GM04503 (cell line): ENCODE measurements at places on chromosomes 13 and 19.

DNA sequence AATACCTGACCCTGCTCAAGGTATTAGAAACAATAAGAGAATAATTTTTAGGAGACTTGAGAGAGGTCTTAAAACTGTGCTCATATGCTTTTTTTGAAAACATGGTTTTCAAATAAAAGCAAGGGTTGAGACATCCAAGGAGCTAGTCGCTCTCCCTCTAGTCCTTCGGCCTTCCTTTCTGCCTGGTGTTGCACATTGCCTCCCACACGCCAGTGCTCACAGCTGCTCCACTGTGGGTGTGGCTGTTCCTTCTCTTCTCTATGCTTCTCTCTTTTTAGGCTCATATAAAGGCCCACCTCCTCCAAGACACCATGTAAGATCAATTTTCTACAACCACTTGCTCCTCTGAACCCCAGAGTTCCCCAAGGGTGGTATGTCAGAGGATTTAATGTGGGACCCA, 352.6 kb downstream of the ENOX1 start:
- no peak for DNase-seq

DNA sequence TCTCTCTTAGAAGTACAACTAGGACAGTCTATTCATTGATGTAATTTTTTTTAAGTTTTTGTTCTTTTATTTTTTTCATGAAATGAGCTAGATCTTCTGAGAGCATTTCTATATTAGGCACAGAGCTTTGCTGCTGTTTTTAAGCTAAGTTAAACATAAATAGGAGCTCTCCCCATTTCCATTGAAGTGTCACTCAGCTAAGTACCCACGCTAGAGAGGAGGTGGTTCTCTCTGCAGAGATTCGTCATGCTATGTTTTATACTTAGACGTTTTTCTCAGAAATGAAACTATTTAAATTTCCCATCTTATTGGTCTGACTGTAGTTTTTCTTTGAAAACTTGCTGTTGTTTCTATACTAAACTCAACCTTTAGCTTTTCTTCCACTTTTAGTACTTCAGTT, 271.5 kb downstream of the PCDH9 start:
- no peak for DNase-seq

DNA sequence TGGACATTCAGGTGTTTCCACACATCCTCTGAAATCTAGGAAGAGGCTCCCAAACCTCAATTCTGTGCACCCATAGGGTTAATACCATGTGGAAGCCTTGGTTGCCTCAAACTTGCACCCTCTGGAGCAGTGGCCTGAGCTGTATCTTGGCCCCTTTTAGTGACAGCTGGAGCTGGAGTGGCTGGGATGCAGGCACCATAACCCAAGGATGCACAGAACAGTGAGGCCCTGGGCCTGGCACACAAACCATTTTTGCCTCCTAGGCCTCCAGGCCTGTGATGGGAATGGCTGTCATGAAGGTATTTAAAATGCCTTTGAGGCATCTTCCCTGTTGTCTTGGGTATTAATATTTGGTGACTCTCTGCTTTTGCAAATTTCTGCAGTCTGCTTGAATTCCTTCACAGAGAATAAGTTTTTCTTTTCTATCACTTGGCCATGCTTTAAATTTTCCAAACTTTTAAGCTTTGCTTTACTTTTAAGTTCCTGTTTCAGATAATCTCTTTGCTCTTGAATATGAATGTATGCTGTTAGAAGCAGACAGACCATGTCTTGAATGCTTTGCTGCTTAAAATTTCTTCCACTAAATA, 1594.5 kb upstream of the PCDH20 start:
- no peak for DNase-seq

DNA sequence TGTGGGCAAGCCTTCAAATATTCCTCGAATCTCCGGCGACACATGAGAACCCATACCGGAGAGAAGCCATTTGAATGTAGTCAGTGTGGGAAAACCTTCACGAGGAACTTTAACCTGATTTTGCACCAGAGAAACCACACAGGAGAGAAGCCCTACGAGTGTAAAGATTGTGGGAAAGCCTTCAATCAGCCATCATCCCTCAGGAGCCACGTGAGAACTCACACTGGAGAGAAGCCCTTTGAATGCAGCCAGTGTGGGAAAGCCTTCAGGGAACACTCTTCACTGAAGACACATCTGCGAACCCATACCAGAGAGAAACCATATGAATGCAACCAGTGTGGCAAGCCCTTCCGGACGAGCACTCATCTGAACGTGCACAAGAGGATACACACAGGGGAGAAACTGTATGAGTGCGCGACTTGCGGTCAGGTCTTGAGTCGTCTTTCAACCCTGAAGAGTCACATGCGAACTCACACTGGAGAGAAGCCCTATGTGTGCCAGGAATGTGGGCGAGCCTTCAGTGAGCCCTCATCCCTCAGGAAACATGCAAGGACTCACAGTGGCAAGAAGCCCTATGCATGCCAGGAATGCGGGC, 28.8 kb downstream of the ZNF333 start:
- no peak for DNase-seq

DNA sequence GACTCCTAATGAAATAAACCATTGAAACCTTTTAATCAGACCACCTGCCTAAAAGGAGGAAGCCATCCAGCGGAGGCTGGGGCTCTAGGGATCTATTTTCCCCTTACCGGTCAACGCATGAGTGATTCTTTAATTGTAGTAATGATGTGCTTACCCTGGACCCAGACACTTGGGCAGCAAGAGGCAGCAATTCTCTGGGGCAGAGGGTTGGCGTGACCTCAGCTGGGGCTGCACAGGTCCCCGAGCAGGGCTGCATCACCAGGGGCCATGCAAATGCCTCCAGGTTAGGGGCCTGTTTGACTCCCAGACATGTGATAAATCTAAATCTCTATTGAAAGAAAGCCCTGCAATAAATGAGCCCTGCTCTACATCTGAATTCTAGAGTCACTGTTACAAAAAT, 194.2 kb upstream of the TSHZ3 start:
- DNase-seq = no peak

- peak; percentile 50 for DNase-seq
These were observed 64.0 kb upstream of the TNFRSF19 start for GRCh38 chr13:23506071-23506806.

DNA sequence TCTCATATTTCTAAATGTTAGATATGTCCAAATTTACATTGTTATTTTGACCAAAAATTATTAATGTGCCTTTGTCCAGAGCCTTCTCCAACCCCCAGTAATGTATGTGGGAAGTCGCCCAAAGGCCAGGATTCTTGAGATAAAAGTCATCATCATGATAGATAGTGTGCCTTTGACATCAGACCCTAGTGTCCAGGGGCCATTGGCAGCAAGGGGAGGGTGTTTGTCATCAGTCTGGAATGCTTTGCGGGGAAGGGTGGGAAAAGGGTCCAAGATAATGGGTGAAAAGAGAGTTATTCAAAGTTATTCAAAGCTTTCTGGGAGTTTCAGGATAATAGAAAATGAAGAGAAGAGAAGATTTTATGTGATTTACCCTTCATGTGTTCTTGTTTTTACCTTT, 909.5 kb upstream of the GPC6 start:
- DNase-seq = no peak

- DNase-seq = no peak
These were observed 3.8 kb downstream of the RNF126 start for GRCh38 chr19:658916-659839.

DNA sequence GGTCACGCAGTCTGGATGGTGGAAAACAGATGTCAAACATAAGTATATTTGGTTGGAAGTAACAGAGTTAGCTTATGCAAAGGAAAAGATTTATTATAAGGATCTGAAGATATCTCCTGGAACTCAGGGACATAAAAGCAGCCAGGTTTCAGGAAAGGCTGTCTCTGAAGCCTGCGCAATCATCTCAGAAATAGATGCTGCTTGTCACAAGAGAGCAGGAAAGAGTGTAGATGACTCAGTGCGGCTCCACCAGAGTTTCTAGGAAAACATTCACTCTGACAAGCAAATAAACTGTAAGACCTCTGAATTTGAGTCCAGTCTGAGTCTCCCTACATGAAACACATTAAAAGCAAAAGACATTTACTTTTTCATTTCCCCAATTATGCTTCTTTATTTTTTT, 220.4 kb upstream of the HTR2A start:
- peak; percentile 34 for DNase-seq

DNA sequence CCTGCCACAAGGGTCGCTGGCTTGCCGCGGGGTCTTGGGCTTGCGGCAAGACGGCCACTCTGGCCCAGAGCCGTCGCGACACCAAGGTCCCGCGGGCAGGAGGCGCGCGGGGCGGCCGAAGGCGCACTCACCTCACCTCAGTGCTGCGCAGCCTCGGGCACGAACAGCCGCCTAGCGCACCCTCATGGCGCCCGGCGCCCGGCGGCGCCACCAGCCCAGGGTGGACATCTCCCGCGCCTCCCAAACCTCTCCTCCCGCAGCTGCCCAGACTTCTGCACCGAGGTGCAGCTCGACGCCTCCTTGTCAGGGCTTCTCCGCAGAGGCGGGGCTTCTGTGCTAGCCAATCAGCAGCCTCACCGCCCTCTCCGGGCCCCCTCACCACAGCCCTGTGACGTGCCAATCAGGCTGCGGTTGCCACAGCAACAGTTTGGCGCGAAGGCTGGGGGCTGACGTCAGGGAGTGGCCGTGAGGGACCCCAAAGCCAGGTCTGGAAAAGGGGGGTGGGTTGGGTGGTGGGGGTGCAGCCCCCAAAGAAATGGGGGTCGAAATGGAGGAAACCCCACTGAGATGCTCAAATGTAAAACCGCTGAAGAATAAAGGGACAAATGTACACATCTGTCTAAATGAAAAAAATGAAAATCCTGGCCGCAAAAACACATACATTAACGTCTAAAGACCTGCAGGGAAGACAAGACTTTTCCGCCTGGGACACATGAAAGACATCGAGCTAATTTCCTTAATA, at the start of the genes PEG3 and ZIM2:
Gene PEG3, minus strand, starts transcription at position 276 of the 742 bp plus-strand sequence. CDS start 16,071 bp downstream, outside the sequence.
Gene ZIM2, minus strand, starts transcription at position 276 of the 742 bp plus-strand sequence. CDS start 16,449 bp downstream, outside the sequence.
- no peak for DNase-seq

GRCh38 chr13:78540058-78540457, 63.3 kb downstream of the POU4F1 start:
- DNase-seq = no peak

DNA sequence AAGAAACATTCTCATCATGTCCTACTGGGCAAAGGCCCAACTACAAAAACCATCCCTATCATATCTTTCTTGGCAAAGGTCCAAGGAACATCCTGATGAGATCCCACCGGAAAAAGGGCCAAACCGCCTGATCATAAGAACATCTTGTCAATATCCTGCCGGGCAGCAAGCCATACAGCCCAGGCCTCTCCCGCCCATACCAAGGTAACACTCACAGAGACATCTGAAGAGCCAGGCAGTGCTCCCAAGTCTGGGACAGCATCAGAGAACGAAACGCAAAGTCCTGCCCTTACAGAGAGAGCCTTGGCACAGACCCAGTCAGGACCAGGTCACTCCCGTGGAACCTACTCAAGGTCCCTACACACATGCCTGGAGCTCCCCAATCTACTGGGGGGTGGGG, 18.5 kb upstream of the ZNF331 start:
- DNase-seq = no peak

DNA sequence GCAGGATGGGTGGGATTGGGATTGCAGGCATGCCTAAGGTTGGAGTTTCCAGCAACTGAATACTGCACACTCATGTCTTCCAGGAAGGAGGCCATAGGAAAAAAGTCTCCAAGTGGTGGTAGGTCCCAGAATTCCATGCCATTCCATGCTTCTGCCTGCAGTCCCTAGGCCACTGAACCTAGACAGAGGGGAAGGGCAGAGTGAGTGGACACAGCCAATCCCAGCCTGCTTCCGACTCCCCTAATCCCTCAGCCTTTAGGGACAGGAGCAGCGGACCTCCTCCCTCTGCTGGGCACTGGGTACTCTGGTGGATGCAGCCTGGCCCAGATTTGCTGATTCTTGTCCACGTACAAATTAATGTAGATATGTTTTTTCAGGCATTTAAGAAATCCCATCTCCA, 17.0 kb downstream of the VSTM2B start:
- DNase-seq = no peak

DNA sequence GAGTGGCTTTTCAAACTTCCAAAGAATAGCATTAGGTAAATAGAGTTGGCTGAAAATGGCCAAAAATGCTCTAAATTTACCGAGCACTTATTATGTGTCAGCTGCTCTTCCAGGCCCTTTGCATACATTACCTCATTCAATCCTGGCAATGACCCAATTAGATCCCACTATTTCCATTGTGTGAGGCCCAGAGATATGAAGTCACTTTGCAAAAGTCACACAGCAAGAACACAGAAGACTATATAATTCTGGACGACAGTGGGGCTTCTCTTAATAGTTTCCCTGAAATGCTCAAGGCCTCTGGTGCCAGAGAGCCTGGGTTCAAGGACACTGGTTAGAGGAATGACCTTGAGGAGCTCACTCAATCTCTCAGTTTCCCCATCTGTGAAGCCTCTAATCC, 146.8 kb downstream of the IER2 start:
- DNase-seq = no peak

DNA sequence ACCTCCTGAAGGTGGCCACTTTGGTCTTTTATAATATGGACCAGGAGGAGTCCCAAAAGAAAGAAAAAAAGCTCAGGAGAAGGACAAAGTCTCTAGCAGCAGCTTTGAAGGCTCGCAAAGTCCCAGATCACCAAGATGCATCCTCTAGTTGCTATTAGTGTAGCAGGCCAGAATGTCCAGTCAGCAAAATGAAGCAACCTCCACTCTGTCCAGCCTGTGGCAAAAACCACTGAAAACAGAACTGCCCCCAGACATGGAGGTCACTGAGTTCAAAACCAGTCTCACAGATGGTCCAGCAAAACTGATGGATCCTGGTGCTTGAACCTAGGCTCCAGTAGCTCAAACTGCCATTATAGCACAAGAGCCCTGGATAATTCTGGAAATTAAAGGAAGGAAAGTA, 10.4 kb downstream of the LILRB4 start:
- no peak for DNase-seq

DNA sequence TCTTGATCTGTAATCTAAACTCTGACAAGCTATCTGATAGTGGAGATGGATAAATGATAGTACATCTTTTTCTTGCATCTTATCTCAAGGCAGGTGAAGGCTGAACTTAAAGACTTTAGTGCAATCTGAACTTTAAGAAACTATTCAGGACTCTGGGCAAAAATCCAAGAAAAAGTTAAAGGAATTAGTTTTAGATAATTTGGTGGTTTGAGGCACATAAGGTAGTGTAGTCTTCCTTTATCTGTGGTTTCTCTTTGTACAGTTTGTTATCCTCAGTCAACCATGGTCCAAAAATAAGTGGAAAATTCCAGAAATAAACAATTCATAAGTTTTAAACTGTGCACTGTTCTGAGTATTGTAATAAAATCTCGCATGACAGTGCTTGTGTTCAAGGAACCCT, 172.9 kb downstream of the UGGT2 start:
- no peak for DNase-seq

GRCh38 chr13:107743983-107744382, 471.4 kb downstream of the LIG4 start:
- peak; percentile 34 for DNase-seq

GRCh38 chr13:92573467-92574057, 653.0 kb upstream of the GPC6 start:
- no peak for DNase-seq
